ENCODE measurements at places on chromosomes 13 and 19.

DNA sequence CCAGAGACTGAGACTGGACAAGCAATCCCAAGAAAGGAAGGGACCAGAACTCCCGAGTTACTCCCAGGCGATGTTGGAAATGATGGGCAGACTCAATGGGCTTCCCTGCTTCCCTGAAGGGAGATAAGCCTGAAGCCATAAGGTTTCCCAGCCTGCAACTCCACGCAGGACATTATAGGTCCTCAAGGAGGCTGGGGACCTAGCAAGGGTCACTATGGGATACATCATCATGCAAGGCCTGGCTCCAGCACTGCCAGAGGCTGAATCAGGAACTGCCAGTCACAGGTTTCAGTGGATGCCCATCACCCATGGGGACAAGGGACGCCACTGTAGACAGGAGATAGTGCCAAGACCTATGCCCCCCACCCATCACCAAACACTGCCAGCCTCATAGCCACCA lies 338.7 kb downstream of the IRS2 start:
- DNase-seq = no peak

DNA sequence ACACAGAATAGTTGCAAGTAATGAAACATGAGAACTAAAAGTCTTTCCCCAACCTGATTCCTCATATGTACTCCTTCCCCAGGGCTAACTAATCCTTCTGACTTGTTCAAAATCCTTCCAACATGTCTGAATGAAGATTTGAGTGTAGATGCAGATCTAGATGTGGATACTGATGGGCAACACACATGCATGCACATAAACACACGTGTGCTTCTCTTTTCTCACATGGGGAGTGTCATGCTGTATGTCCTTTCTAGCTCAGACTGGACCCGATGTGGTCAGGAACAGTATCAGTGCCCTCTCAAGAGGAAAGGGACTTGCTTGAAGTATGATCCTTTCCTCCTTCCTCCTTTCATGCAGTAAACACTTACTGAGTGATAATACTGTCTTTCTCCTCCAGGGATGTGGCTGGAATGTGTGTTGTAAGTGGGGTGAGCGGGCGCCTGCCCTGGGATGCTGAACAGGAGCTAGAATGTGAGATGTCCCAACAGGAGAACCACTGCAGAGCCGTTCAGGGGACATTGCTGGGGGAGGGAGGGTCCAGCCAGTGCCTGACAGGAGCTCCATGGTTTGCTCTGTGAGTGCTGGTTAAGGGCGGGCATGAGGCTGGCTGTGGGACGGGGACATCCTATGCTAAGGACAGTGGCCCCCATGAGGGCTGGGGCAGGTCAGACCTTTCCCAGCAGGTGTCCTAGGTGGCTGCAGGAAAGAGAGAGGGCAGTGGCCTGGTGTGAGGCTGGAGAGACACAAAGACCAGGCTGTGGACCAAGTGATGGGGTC lies 146.9 kb downstream of the TEX29 start:
- DNase-seq = no peak

DNA sequence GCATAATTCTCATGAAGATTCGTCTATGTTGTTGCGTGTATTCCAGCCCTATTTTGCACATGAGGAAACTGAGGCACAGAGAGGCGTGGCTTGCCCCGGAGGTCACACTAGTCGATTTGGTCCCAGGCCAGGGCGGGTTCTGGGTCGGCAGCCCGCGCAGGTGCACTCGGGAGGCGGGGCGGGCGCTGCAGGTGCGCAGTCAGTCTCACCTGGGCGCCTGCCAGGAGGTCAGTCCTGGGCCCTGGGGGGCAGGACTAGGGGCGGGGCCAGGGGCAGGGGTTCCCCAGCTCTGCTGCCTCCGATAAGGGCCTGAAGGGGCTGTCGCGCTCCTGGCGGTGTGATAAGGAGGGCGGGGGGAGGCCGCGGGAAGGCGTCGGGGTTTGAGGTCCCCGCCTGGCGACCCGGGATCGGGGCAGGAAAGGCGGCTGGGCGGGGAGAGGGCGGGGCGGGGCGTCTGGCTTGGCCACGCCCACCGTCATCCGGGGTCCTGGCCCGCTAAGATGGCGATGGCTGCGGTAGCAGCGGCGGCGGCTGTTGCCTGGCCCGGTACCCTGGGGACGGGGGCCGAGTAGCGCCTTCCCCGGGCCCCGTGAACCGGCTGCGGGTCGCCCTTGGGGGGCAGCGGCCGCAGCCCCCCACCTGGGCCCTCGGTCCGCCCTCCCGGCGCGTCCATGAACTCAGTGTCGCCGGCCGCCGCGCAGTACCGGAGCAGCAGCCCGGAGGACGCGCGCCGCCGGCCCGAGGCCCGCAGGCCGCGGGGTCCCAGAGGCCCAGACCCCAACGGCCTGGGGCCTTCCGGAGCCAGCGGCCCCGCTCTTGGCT lies at the start of gene ATG4D:
ATG4D (plus strand) TSS at position 485 of the 822 bp plus-strand sequence; CDS start at position 672, 187 bp downstream.
- DNase-seq = peak; percentile 48

DNA sequence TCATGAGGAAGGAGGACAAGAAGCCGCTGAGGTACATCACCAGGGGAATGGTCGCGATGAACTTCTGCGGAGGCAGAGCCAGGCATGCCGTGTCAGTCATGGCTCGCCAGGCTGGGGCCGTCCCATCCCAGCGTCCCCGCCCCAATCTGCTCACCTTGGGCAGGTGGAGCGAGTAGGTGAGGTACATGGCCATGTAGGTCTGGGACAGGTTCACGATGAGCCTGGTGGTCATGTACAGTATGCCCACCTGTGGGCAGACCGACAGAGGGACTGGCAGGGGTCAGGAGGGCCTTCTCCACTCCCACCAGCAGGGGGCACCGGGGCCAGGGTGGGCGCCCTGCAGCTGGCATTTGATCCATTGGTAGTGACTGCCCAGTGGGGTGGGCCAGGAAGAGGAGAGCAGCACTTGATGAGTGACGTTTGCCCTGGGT lies 8.3 kb downstream of the TEKTIP1 start:
- DNase-seq = no peak

GRCh38 chr19:33388725-33389420 lies 15.4 kb downstream of the CEBPG start:
- no peak for DNase-seq

GRCh38 chr19:2497186-2497585 lies 21.3 kb downstream of the GADD45B start:
- no peak for DNase-seq

GRCh38 chr19:36086326-36086725 lies 24.6 kb upstream of the OVOL3 start:
- no peak for DNase-seq

GRCh38 chr13:41327994-41328790 lies 17.1 kb downstream of the NAA16 start:
- no peak for DNase-seq

DNA sequence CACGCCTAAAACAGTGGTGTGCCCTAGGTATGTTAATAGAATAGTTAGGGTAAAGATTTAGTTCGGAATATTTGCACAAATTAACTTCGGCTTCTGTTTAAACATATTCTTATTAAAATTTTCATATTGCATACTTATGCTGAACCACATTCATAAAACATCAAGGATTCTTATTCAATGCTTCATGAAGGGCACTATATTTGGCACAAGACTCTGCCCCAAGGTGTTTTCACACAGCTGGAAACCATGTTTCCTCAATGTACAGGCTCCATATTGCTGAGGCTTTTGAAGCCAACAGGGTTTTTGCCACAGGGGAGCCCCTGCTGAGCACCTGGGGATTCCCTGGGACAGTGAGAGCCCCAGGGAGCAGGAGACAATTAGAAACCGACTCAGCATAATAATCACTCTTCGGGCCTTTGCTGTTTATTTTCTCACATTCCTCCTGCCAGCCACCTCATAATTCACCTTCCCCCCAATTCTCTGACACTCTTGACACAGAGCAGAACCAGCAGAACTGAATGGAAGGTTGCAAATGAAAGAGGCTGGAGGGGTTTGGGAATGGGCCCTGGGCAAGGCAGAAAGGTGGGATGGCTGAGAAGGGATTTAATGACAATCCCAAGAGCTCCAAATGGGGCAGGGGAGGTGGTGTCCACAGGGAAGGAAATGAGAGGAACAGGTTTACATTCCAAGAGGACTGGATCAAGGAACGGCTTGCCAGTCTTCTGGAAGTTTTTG lies 72.3 kb upstream of the POMP start:
- no peak for DNase-seq

- DNase-seq = no peak
Measured at GRCh38 chr13:77503398-77503797, 32.1 kb upstream of the SCEL start.

Measured in GOT3 (cell line).